Kidney (tissue), 22 donors: ENCODE measurements at places on chromosomes 11 and 22. TPM values are rescaled to one million over a fixed set of nuclear protein-coding genes. Genes with fewer than 3 reads are reported as not detected.

GRCh38 chr22:17143826-17144225 lies 15.3 kb downstream of the HDHD5 start:
- no peak for DNase-seq

DNA sequence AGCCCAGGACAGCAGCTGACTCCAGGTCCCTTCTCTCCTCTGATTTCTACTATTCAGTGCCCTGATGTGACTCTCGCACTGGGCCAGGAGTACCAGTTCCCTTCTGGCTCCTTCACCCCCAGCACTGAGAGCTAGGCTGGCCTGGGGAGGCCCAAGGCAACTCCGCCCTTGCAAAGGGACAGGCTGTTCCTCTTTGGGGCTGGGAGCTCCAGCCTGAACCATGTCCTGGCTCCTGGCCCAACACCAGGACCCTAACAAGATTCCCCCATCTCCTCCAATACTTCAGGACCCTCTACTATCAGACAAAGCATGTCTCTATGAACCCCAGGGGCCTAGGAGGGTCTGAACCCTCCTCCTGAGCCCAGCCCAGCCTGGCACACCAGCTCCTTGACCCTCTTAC lies 12.5 kb downstream of the CREB3L1 start:
- no peak for DNase-seq

DNA sequence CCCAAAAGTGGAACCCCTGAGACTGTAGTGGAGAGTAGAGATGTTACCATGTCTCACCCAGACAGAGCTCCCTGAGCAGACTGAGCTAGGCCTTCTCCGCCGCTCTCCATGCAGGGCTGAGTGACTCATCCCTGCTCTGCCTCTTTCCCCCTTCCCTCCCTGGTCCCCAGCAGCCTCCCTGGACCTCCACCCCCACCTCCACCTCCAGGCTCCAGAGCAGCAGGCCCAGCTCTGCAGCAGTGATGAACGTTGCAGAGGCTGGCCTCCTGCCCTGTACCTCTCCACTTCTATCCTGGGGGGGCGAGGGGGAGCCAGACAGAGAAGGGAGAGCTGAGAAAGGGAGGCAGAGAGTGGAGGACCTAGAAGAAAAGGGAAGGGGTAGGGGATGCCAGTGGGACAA lies 19.3 kb upstream of the ARAP1 start:
- DNase-seq = no peak

DNA sequence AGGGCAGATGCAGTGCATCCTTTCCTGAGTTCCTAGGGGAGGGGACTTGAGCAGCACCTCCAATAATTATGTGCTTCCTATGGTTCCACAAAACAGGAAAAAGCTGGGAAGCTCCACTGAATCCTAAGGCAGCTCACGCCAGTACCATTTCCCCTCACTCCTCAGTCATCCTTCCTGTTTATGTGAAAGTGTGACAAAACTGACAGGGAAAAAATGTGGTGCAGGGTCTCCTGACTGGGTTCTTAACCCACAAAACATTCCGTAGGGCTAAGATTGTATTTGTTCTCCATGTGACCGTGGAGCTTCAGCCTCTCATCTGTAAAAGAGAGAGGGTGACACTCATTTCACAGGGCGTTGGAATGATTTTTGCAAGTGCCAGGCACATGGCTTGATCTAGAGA lies 12.2 kb upstream of the LYVE1 start:
- no peak for DNase-seq

- no peak for DNase-seq
Observed at GRCh38 chr11:47220401-47220821, 5.6 kb downstream of the DDB2 start.

DNA sequence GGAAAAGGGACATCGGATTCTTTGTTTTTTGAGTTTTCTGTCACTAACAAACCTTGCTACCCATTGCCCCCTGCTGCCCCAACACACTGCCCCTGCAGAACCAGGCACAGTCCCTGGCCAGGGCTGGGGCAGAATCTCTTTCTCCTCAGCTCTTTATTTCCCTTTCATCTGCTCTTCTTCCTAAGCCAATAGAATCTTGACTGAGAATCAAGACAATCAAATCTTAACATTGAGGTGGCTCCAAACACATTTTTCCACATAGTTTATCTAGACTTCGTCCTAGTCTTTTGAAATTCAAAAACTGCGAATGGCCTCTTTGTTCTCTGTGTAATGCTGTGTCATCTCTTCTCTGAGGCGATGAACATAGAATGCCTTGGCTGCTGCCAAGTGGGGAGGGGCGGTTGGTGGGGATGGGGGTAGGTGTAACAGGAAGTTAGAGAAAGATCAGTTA lies 16.1 kb upstream of the NTM start:
- no peak for DNase-seq

DNA sequence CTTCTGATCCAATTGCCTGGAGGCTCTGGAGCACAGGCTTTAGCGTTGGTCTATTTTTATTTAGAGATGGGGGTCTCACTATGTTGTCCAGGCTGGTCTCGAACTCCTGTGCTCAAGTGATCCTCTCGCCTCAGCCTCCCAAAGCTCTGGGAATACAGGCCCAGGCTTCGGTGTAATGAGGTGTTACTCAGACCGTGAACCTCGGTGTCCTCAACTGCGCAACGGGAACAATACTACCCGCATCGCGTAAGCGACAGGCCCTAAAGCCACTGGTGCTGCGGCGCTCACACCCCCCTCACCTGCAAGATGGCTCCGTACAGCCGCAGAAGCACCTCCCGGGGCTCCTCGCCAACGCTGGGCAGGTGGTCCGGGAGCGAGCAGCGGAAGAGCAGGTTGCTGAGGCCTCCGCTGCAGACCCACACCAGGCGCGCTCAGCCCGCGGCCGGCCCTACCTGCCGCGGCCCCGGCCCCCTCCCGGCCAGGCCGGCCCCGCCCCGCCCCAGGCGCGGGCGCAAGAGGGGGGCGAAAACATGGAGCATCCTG lies 628 bp downstream of the CHKB start:
- no peak for DNase-seq

DNA sequence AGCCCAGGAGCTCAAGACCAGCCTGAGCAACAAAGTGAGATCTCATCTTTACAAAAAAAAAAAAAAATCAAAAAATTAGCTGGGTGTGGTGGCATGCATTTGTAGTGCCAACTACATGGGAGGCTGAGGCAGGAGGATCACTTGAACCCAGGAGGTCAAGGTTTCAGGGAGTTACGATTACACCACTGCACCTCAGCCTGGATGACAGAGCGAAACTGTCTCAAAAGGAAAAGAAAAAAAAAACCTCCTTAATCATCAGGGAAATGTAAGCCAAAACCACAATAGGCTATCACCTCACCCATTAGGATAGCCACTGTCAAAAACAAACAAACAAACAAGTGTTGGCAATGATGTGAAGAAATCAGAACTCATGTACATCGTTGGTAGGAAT lies 13.4 kb downstream of the DGCR2 start:
- no peak for DNase-seq

GRCh38 chr11:116855413-116855812 lies 18.0 kb upstream of the APOA1 start:
- DNase-seq = no peak

GRCh38 chr11:42825598-42825997 lies 486.2 kb upstream of the API5 start:
- DNase-seq = no peak

DNA sequence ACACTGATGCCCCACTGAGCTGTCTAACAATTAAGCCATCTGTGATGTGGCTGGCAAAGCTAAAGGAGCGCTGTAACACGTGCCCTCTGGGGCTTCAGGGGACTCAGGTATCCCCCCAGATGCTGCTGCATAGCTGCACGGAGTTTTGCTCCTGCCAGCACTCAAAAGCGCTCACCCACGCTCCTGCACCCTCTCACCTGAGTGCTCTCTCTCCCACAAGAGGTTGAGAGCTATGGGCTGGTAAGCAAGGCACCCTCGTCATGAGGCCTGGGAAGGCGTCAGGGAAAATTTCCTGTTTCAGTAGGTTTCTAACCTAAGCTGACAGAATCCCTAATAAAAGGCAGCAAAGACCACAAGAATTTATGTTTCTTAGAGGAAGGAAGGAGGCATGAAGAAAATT lies 850.3 kb downstream of the OPCML start:
- no peak for DNase-seq

DNA sequence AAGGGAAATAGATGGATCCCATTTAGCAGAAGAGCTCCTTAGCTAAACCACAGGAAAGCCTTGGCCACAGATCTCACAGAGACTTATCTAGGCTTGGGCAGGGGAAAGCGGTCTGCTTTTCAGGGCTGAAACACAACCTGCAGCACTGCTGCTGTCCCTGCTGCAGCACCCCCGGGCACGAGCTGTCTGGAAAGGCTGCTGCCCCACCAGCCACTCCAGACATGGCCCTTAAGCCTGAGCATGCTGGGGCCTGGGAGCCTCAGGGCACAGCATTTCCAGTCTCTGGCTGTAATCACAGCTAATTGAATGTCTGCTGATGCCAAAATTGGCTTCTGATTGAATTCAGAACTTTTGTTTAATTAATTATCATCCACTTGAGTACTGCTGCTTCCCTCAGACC lies 115.0 kb downstream of the TMPRSS5 start:
- DNase-seq = peak; percentile 53

DNA sequence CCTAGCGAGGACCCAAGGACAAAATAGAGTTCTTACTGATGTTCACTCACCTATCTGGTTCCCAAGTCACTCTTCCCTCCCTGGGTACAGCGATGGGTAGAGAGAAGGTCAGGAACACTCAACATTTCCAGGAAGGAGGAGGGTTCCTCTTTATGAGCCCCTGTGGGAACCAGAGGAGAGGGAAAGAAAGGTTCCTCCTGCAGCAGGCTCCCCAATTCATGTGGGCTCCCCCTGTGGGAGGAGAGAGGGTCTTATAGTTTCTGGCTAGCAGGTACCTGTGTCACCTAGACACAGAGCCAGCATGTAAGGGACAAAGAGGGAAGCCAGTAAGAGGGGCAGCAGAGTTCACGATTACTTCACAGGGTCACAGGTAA lies 93.5 kb downstream of the DBX1 start:
- DNase-seq = no peak

The CCND1 gene
- 142 TPM for total RNA-seq

The CHEK1 gene
- 4.9 TPM for total RNA-seq

The TUT1 gene
- total RNA-seq = 29.5 TPM

The ESAM gene
- total RNA-seq = 63.0 TPM
